Ovary (tissue), 10 donors: ENCODE measurements at places on chromosomes 4 and X.

DNA sequence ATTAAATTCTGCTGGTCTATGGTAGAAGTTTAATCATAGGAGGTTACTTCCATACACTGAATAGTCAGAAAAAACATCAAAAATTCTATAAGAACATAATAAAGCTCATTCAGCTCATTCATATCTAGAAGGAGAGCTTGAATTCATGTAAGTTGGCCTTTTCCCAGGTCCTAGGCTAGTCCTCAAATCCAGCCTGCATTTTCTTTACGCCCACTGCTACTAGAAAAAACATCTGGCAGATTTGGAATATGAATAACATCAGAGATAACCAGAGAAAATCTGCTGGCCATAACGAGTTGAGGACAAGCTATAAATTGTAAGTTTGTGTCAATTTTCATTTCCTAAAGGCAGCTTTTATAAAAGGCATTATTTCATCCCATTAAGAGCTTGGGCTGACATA lies 95.5 kb downstream of the MXRA5 start:
- no peak for DNase-seq

DNA sequence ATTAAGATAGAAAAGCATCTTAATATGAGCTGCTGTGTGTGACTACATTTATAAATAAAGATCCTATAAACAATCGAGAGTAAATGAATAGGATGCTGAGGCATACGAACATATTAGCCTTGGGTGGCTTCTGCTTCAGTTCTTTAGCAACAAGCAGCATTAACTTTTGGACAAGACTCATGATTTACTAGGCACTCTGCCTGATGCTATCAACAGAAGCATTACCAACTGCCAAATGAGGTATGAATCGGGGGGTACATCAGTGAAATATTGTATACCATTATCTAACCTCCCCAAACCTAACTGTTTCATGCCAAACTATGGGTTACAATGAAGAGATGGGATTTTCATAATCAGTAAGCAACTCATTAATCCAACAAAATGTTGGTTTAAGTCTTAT lies 113.1 kb downstream of the RAB28 start:
- DNase-seq: no peak

- no peak for DNase-seq
These were observed 40.1 kb downstream of the EVC start for GRCh38 chr4:5750946-5751665.

DNA sequence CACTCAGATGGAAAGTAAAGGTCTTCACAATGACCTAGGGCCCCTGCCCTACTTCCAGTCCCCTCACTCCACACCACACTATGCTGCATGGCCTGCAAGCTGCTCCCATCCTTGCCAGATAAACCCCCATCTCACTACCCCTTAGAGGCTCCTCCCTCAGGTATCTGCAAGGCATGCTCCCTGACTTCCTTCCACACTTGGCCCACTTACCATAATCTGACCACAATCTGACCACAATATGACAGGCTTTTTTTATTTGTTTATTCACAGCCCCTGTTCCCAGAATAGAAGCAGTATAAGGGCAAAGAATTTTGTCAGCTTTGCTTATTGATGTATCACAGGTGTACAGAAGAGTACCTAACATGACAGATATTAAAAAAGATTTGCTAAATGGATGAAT lies 124.7 kb downstream of the CAMK2D start:
- DNase-seq: no peak

DNA sequence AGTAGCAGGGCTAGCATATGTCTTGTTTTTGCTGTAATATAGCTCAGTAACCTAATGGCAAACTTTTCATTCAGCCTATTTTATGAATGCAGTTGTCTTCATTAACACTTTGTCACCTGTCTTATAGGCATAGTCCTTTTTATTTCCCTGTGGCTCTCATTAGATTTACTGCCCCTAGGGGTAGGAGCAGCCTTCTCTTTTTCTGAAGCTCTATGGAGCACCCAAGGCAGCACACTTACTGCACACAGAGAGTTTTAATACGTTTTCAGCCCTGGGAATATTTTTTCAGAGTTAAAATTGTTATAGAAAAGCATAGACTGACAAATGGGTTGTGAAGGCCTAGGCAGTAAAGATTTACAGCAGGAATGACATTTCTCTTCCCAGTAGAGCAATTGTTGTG lies 406.8 kb downstream of the TMA16 start:
- DNase-seq: no peak

- no peak for DNase-seq
These were observed 79.7 kb upstream of the ELOVL6 start for GRCh38 chr4:110278127-110278526.

GRCh38 chr4:7026107-7026506 lies 17.1 kb upstream of the TADA2B start:
- no peak for DNase-seq

GRCh38 chr4:707929-708630 lies 2.4 kb downstream of the PCGF3 start:
- no peak for DNase-seq

GRCh38 chr4:75494563-75494962 lies 19.6 kb downstream of the RCHY1 start:
- no peak for DNase-seq

DNA sequence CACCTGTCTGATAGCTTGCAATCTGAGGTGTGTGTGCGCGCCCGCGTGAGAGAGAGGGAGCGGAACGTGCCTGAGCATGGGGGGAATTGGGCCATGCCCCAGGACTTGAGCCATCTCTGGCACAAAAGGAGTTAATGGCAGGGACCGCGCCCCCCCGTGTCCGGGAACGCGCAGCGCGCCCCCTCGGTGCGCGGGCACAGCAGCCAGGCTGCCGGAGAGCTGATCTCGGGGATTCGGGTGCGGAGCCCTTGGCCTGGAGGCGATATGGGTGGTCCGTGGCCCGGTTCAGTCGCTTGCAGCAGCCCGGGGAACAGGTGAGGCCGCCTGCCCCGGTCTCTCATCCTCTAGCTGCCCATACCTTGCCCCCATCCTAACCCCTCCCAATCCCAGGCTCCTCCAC lies at the start of gene NLGN3:
Gene NLGN3, plus strand, starts transcription at position 191 of the 400 bp plus-strand sequence. CDS start 2,909 bp downstream, outside the sequence.
- DNase-seq: peak; percentile 47

GRCh38 chrX:71953946-71954345 lies 43.3 kb downstream of the NHSL2 start:
- no peak for DNase-seq

DNA sequence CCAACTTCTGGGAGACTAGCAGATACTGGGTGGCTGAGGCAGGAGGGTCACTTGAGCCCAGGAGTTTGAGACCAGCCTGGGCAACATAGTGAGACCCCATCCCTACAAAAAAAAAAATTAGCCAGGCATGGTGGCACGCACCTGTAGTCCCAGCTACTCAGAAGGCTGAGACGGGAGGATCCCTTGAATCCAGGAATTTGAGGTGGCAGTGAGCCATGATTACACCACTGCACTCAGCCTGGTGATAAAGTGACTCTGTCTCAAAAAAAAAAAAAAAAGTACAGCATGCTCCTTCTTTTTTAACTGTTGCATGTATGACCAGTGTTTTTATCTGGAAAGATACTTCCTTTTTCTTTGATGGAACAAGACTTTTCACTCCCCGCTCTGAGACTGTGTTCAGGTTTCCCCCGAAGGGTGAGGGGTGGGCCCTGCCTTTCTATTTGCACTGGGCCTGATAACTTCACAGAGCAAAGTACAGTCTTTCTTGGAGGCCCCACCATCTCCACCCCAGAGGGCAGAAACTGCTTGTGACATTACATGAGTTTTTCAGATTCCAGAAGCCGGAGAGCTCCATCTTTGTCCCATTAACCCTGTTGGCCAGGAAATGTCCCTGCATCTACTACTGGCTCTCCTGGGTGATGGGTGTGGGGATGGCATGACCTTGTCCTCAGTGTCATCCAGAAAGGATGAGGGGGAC lies 35.2 kb downstream of the NYX start:
- no peak for DNase-seq

DNA sequence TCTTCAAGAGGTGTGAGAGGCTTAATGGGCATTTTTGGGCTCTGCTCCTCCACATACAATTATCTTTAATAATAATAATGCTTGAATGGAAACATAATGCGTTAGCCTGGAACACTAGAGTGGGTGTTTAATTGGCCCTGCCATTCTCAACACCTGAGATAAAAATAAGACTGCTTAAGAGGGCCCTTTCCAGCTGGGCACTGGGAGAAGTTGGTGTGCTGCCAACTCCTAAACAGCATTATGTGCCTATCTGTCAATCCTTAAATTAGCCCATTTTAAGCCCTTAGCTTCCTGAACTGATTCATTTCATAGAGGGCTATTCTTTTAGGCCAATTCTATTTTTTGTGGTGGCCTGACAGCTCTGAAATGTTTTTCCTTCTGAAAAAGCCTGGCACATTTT lies 211.1 kb upstream of the ZIC3 start:
- no peak for DNase-seq

GRCh38 chr4:76954489-76954888 lies 4.9 kb downstream of the SEPTIN11 start:
- no peak for DNase-seq

DNA sequence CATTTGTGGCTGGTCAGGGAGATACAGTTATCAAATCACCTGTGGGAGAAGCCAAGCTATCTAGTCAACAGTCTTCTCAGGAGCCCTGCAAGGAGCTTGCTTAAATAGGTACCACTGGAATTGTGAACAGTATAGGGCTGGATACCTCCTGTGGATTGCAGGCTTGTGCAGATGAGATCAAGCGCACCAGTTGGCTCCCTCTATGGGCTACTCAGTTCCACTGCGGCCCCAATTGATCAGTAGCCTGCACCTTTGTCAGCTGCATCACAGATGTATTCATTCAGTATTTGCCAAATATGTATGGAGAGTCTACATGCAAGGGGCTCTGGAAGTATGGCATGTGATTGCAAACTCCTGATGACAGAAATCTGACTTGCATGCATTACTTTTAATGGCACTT lies 28.6 kb downstream of the TEX13A start:
- no peak for DNase-seq

DNA sequence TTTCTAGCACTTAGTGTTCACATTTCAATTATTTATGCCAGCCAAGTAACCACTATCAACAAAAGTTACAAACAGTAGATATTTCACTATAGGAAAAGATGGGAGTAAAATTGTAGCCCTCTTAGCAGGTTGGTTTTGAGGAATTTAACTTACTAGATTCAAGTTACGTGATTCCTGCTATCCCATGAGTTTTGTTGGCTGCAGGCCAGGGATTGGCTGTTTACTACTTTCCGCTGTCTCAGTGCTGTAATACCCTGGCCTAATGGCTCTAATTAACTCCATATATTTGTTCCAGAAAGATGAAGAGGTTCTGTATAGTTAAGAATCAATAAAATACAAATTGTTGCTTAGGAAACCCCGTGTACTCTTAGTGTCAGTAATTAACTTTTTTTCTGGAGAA lies 55.5 kb upstream of the MAGED1 start:
- DNase-seq: peak; percentile 68

DNA sequence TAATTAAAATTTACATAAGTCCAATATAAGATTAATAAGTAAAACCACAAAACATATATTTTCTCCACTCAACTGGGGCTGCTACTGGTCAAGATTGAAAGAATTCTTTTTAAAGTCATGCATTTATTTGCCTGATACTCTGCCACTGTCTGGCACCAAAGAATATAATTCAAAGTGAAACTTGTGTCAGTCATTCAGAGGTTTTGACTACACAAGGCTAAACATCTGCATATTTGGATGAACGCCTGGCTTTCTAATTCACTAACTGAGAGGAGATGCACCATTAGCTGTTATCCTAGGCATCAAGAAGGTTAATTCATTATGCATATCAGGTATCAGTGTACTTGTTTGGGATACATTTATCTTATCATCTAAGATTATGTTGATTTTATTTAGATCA lies 598.5 kb downstream of the CENPC start:
- DNase-seq: no peak

- no peak for DNase-seq
These were observed 113.5 kb downstream of the PTTG2 start for GRCh38 chr4:38073596-38074234.

DNA sequence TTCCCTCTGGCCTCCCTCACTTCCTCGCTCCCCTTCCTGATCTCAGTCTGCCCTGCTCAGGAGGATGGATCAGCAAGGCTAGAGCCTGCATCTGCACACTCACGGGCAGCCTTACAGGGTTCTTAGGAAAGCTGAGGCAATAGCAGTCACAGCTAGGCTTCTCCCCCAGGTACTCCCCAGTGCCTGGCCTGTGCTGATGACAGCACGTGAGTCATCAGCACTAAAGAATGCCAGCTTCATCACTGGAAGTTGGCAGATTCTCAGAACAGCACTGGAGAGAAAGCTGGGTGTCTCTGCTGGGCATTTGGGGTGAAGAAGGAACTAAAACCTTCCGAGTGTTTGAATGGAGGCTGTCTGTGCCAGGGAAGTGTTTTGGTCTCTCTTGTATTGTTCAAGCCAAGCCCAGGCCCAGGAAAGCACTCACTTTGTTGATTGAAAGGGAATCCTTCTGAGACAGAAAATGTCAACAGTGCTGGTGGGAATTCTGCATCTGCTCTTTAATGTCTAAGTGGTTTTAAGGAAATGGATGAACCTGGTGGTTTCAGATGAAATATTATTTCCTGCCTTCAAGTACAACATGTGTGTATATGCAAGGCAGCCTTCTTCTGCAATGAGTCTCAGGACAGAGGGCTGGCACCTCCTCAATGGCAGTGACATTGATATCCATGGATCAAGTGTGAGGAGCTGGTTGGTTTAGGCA lies 73.0 kb upstream of the SCOC start:
- DNase-seq: no peak

DNA sequence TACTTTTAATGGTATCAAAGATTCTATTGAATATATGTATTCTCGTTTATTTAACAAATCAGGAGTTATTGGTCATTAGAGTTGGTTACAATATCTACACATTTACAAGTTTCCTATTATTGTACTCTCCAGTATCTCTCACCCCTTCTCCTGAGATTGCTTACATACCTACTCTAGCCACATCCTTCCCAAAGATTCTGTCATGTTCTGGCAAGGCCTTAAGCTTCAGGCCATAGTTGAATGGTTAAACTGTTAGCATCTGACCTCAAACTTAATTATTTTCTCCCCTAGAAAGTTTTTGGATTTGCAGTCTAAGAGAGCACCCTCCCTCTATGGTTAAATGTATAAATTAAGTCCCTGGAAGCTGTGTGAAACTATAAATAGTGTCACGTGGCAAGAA lies 784.2 kb downstream of the GLUD2 start:
- no peak for DNase-seq

GRCh38 chr4:168353746-168354145 lies 35.2 kb upstream of the DDX60 start:
- no peak for DNase-seq

- DNase-seq: no peak
These were observed 465.1 kb upstream of the PCDH10 start for GRCh38 chr4:132683957-132684356.

DNA sequence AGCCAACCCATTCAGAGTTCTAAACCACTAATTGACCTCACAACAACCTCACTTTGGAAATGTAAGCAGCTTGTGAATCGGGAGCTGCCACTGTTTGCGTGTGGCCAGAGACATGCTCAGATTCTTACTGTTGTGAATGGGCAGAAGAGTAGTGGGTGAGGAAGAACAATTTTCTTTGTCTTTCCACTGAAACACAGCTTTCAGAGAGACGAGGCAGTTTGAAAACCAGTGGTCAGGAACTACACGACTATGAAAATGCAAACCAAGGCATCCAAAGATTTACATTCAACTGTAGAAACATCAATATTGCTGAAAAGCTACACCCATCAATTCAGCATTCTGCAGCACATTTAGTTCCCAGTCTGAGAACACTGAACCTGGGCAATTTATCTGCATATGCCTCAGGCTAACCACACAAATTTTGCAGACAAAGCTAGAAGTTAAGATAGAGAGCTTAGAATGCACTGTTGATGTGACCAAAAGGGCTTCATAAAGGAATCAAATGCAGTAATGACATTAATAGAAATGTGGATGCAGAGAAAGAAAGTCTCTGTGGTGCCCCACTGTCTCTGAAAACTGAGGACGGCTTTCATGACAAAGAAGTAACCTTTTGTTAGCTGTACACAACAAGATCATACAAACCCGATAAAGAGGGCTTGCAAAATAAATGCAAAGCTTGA lies 134.3 kb downstream of the APBB2 start:
- no peak for DNase-seq
